AG10803 (cell line): ENCODE measurements at places on chromosomes 2 and 18.

DNA sequence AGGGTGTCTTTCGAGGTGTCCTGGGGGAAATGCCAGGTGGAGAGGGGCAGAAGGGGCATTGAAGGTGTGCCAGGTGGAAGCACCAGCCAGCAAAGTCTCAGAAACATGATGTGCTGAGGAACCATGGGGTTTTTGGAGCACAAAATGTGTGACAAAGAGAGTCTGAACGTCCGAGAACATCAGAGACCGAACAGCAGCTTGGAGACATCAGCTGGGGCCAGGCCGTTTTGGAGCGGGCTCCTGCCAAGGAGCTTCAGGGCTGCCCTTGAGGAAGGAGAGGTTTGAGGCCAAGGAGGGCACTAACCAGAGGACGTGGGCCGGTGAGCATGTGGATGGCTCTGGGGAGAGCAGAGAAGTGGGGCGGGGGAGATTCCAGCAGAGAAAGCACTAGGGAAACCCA is 5.3 kb upstream of the MBP start:
- DNase-seq, result no peak

GRCh38 chr2:166148500-166149400 is 20.9 kb upstream of the SCN1A start:
- no peak for DNase-seq

GRCh38 chr18:26869640-26870039 is 4.1 kb upstream of the AQP4 start:
- DNase-seq, result no peak

DNA sequence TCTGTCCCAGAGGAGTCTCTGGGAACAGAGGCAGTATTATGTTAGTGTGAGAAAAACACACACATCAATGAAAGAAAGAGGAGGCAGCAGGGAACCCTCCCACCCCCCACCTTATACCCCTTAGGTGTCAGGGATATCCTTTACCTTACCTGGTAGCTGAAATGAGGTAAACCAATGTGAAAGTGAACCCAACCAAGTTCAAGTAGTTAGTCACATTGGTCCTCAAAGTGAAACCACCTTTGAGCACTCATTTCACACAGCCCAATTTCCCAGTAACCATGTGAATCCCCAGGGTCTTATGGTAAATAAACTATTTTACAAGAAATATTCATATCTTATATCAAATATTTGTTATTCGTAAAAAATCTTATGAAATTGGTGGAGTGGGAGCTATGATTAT is 377.8 kb downstream of the LRATD1 start:
- DNase-seq, result no peak

DNA sequence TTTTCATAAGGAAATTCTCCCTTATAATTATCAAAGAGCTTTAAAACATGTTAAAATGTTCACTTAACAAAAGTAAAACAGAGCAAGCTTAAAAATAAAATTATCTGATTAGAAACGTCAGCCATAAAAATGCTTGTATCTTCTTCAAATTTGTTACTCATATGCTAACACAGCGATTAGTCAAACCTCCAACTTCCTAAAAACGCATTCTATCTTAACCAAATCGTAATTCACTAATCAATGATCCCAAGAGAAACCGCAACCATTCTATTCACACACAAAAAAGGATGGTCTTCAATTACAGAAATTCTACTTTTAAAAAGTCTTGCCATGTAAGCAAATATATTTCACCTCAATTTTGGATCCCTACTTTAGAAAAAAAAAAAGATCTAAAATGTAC is 1.9 kb downstream of the STK17B start:
- DNase-seq, result no peak
